Uterus (tissue), 4 donors: ENCODE measurements at places on chromosomes 5 and 9.

DNA sequence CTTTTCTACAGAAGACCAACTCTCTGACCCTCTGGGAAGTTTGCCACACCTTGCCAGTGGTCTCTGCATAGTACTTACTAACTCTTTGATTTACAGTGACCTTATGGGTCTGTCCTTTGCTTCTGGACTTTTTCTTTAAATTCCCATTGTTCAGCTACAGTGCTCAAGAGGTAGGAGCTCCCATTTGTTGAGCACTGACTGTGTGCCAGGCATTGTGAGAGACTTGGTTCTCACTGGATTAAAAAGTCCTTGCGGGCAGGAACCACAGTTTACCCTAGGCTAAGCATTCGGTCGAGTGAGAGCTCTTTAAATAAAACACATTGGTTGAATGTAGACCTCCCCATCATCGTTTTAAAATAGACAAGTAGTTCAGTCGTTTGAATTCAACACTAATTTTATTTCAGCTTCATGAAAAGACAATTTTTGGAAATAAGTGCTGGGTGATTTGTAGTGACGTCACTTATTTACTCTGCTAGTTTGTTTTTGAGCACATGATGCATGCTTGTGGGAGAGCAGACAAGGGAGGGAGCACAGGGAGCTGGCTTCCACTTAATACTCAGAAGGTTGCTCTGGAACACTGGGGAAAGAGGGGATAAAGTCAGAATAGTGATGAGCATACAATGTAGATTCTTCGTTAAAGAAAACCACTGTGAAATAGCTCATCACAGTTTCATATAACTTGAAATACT is 27.1 kb downstream of the RASGRF2 start:
- no peak overlapping the region for H3K4me3 ChIP-seq
- DNase-seq, result no peak
- peak overlapping the region; percentile 24 for H3K27ac ChIP-seq
- H3K4me1 ChIP-seq, result no peaks in the 10 kb centered on the region
- no peaks in the 10 kb centered on the region for H3K36me3 ChIP-seq

DNA sequence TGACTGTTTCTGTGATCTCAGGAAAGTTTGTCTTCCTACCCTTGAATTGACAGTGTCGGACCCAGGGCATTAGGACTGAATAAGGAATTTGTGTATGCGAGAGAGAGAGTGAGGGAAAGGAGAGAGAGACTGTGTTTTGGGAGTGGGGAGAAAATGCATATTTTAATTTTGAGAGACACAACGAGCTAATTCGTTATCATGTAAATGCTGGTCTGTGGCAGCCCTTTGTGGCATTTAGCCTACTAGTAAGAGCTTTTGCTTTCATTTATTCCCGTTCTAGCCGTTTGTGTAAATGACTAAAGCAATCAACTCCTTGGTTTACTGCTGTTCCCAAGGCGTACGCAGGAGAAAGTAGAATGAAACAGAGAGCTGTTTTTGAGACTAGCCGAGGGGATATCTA is 79.8 kb upstream of the MAMDC2 start:
- DNase-seq, result no peak
- no peaks in the 10 kb centered on the region for H3K4me1 ChIP-seq
- no peak overlapping the region for H3K27ac ChIP-seq
- no peaks in the 10 kb centered on the region for H3K27me3 ChIP-seq
- no peaks in the 10 kb centered on the region for H3K36me3 ChIP-seq

DNA sequence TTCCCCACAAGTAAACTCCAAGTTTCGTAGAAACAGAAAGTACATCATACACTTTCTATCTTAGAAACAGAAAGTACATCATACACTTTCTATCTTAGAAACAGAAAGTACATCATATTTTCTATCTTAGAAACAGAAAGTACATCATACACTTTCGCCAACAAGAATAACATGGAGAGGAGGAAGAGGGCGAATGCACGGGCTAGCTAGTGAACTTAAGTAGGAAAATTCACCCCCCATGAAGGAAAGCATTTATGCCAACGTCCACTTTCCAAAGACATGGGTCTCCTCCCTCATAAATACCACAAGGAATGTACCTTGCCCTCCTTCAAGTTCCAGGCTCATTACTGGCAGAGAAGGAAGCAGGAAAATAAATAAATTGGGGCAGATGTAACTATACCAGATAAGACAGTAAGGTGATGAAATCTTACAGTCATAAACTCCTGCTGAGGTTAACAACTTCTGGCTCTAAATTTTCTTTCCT is 64.7 kb downstream of the FRMD3 start:
- H3K4me3 ChIP-seq, result no peak overlapping the region
- no peaks in the 10 kb centered on the region for H3K27me3 ChIP-seq
- peak overlapping the region; percentile 23 for H3K27ac ChIP-seq
- no peaks in the 10 kb centered on the region for H3K36me3 ChIP-seq
- no peaks in the 10 kb centered on the region for H3K4me1 ChIP-seq
- no peak for DNase-seq

- H3K27ac ChIP-seq, result no peak overlapping the region
- H3K36me3 ChIP-seq, result no peaks in the 10 kb centered on the region
- no peaks in the 10 kb centered on the region for H3K4me1 ChIP-seq
- DNase-seq, result no peak
- no peak overlapping the region for H3K4me3 ChIP-seq
These were observed 301.4 kb upstream of the RFX3 start for GRCh38 chr9:3827175-3827574.

- no peak overlapping the region for H3K27ac ChIP-seq
- DNase-seq, result no peak
- H3K36me3 ChIP-seq, result no peaks in the 10 kb centered on the region
- H3K27me3 ChIP-seq, result no peaks in the 10 kb centered on the region
- H3K4me1 ChIP-seq, result no peaks in the 10 kb centered on the region
These were observed 39.3 kb downstream of the SECISBP2 start for GRCh38 chr9:89357331-89358197.

GRCh38 chr9:34600908-34601307 is 11.0 kb downstream of the RPP25L start:
- no peaks in the 10 kb centered on the region for H3K36me3 ChIP-seq
- DNase-seq, result no peak
- no peak overlapping the region for H3K4me3 ChIP-seq
- no peak overlapping the region for H3K27ac ChIP-seq
- H3K4me1 ChIP-seq, result no peaks in the 10 kb centered on the region
- no peaks in the 10 kb centered on the region for H3K27me3 ChIP-seq

DNA sequence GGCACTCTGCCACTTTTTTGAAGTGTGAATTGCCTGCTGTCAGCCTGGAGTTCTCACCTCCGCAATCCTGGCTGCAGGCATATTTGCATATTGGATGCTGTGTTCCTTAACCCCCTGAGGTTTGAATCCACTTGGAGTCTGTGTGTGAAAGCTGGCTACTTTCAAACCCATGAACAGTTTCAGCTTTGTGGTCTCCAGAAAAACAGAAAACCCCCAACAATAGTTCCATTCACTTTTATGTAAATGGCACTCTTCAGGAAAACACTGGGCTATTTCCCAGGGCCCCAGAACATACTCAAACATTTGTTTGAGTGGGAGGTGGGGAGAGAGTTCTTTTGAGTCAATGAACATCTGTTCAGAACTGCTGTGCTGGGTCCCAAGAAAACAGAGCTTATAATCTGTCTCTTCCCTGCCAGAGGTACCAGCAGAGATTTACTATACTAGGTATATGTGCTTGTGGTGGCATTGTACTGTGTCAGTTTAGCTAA is 5.0 kb downstream of the NUDT2 start:
- no peaks in the 10 kb centered on the region for H3K27me3 ChIP-seq
- no peaks in the 10 kb centered on the region for H3K4me1 ChIP-seq
- H3K36me3 ChIP-seq, result no peaks in the 10 kb centered on the region
- no peak overlapping the region for H3K27ac ChIP-seq
- no peak for DNase-seq

GRCh38 chr5:80220245-80220897 is 35.5 kb downstream of the SERINC5 start:
- no peaks in the 10 kb centered on the region for H3K27me3 ChIP-seq
- peaks cover 4% of the 10 kb centered on the region for H3K4me1 ChIP-seq
- no peak overlapping the region for H3K4me3 ChIP-seq
- no peak for DNase-seq
- H3K36me3 ChIP-seq, result no peaks in the 10 kb centered on the region
- no peak overlapping the region for H3K27ac ChIP-seq

- no peaks in the 10 kb centered on the region for H3K36me3 ChIP-seq
- no peaks in the 10 kb centered on the region for H3K27me3 ChIP-seq
- no peak for DNase-seq
These were observed 56.7 kb downstream of the TSSK1B start for GRCh38 chr5:113378081-113378480.

DNA sequence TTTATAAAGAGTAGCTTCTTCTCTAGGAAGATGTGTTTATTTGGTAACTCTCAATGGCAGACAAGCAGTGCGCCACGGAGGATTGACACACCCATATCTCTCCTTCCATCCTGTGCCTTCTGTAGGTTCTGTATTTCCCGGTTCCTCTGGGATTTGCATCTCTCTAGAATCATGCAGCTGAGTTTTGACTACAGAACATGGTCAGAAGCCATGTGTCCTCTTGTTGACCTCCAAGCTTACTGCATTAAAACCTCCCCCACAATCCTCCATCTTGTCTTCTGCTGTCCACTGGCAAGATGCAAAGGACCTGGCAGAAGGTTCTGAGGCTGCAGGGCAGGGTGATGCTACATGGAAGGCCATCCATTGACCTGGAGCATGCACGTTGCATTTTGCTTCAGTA is 482.0 kb downstream of the DMRT2 start:
- H3K4me1 ChIP-seq, result no peaks in the 10 kb centered on the region
- H3K36me3 ChIP-seq, result no peaks in the 10 kb centered on the region
- H3K27ac ChIP-seq, result no peak overlapping the region
- no peaks in the 10 kb centered on the region for H3K27me3 ChIP-seq

- H3K36me3 ChIP-seq, result no peaks in the 10 kb centered on the region
- DNase-seq, result no peak
- no peaks in the 10 kb centered on the region for H3K4me1 ChIP-seq
- no peaks in the 10 kb centered on the region for H3K27me3 ChIP-seq
- H3K27ac ChIP-seq, result peak overlapping the region; percentile 65
- H3K4me3 ChIP-seq, result peak overlapping the region; percentile 60
These were observed 707 bp downstream of the PIP5K1B start for GRCh38 chr9:68705531-68706362.

DNA sequence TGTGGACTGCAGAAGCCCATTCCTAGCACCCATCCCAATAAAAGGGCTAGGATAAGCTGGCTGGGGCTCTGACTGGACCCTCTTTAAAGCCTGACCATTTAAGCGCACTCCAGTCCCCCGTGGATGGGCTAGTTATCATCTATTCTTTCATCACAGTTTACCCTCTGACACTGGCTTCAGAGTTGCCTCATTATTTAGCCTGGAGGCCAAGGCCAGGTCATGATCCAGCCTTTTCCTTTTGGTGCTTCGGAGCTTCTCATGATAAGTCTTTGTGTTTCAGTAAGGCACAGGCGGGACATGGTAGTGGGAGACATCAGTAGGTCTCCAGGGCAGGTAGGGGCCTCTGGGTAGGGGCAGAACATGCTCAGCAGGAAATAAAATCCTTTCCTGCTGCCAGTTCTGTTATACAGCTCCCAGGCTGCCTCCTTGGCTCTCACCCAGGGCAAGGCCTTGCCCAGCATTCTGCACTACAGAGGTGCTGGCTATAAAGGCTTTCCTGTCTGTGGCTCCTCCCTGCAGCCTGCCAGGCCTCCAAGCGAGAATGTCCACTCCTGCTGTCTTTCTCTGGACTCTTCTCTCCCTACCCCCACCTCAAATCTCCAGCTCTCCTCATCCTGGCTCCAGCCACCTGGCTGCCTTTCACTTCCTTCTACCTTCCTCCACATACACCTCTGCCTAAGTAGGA is 128.8 kb downstream of the FSTL4 start:
- no peak for DNase-seq
- no peaks in the 10 kb centered on the region for H3K36me3 ChIP-seq
- H3K27me3 ChIP-seq, result no peaks in the 10 kb centered on the region
- no peak overlapping the region for H3K27ac ChIP-seq
- no peaks in the 10 kb centered on the region for H3K4me1 ChIP-seq

GRCh38 chr5:112253478-112254250 is 165.4 kb downstream of the EPB41L4A start:
- no peaks in the 10 kb centered on the region for H3K27me3 ChIP-seq
- no peak overlapping the region for H3K27ac ChIP-seq
- no peaks in the 10 kb centered on the region for H3K36me3 ChIP-seq
- no peak overlapping the region for H3K4me3 ChIP-seq
- H3K4me1 ChIP-seq, result no peaks in the 10 kb centered on the region

GRCh38 chr9:111040494-111040893 is 2.2 kb upstream of the LPAR1 start:
- H3K27me3 ChIP-seq, result peaks cover 7% of the 10 kb centered on the region
- DNase-seq, result no peak
- H3K36me3 ChIP-seq, result no peaks in the 10 kb centered on the region
- H3K4me3 ChIP-seq, result no peak overlapping the region
- H3K27ac ChIP-seq, result no peak overlapping the region
- no peaks in the 10 kb centered on the region for H3K4me1 ChIP-seq

- no peaks in the 10 kb centered on the region for H3K27me3 ChIP-seq
- no peak overlapping the region for H3K27ac ChIP-seq
- no peak for DNase-seq
- H3K4me1 ChIP-seq, result no peaks in the 10 kb centered on the region
- no peak overlapping the region for H3K4me3 ChIP-seq
These were observed 117.3 kb upstream of the FGF10 start for GRCh38 chr5:44506561-44506960.

GRCh38 chr9:136093995-136094881 is 851 bp downstream of the NACC2 start:
- no peaks in the 10 kb centered on the region for H3K4me1 ChIP-seq
- H3K27me3 ChIP-seq, result no peaks in the 10 kb centered on the region
- peak overlapping the region; percentile 94 for H3K27ac ChIP-seq
- H3K4me3 ChIP-seq, result peak overlapping the region; percentile 86
- no peaks in the 10 kb centered on the region for H3K36me3 ChIP-seq

DNA sequence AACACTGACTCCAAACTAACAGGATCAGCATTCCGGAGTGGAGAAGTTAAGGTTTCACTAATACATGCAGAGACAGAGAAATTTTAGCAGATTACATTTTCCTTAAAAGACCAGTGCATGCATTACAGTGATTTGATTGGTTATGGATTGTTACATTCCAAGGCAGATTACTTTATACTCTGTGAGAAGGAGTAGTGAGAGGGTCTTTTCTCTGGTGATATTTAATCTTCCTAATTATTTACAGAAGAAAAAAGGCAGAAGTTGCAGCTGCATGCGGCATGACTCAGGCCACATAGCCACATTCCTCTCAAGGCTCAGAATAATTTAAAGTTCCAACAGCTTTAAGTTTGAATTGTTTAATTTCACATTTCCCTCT is 53.0 kb upstream of the PDZD2 start:
- no peaks in the 10 kb centered on the region for H3K36me3 ChIP-seq
- no peak overlapping the region for H3K27ac ChIP-seq
- DNase-seq, result no peak
- H3K4me3 ChIP-seq, result no peak overlapping the region
- H3K4me1 ChIP-seq, result no peaks in the 10 kb centered on the region

- H3K27me3 ChIP-seq, result no peaks in the 10 kb centered on the region
- H3K4me1 ChIP-seq, result peaks cover 5% of the 10 kb centered on the region
- peak overlapping the region; percentile 76 for H3K4me3 ChIP-seq
- H3K36me3 ChIP-seq, result no peaks in the 10 kb centered on the region
- DNase-seq, result no peak
- peak overlapping the region; percentile 83 for H3K27ac ChIP-seq
These were observed 484 bp downstream of the GFM2 start for GRCh38 chr5:74766418-74766848.

DNA sequence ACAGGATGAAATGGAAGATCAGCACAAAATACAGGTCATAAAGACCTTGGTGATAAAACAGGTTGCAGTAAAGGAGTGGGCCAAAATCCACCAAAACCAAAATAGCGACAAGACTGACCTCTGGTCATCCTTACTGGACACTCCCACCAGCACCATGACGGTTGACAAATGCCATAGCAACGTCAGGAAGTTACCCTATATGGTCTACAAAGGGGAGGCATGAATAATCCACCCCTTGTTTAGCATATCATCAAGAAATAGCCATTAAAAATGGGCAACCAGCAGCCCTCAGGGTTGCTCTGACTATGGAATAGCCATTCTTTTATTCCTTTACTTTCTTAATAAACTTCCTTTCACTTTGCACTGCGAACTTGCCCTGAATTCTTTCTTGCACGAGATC is 6.0 kb upstream of the NDUFB6 start:
- no peak for DNase-seq
- no peaks in the 10 kb centered on the region for H3K27me3 ChIP-seq
- no peaks in the 10 kb centered on the region for H3K36me3 ChIP-seq
